ENCODE measurements at places on chromosomes 1 and 21.
A peak's percentile ranks its signal among the peaks of the same experiment; 100 is the strongest.

DNA sequence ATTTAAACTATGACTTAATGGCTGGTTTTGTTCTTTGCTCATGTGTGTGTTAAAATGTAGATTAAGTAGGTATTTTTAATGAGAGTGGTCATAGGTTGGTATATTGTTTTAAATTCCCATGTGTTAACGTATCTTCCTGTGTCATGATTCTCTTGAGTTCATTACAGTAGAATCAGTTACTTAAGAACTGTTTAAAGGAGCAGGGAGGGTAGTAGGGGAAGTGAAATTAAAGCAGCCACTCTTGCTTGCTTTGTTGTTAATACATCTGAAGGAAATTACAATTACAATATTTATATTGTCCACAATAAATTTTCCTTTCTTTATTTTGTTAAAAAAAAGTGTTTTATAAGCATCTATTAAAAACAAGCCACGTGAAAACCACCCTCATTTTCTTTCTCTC is 119.2 kb upstream of the KIAA1614 start:
- H3K4me3 ChIP-seq: no peak overlapping the region
- no peaks in the 10 kb centered on the region for H3K27me3 ChIP-seq
- H3K36me3 ChIP-seq: no peaks in the 10 kb centered on the region
- no peak for DNase-seq

DNA sequence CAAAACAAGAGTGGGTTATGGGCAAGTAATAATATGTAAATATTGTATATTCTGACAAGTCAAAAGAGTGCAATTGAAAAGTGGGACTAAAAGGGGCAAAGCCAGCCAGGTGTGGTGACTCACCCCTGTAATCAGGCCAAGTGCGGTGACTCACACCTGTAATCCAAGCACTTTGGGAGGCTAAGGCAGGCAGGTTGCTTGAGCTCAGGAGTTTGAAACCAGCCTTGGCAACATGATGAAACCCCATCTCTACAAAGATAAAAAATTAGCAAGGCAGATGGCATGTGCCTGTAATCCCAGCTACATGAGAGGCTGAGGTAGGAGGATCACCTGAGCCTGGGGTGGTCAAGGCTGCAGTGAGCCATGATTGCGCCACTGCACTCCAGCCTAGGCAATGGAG is 304.0 kb downstream of the HHIPL2 start:
- no peaks in the 10 kb centered on the region for H3K27me3 ChIP-seq
- no peaks in the 10 kb centered on the region for H3K4me1 ChIP-seq
- no peaks in the 10 kb centered on the region for H3K36me3 ChIP-seq
- H3K27ac ChIP-seq: no peak overlapping the region

DNA sequence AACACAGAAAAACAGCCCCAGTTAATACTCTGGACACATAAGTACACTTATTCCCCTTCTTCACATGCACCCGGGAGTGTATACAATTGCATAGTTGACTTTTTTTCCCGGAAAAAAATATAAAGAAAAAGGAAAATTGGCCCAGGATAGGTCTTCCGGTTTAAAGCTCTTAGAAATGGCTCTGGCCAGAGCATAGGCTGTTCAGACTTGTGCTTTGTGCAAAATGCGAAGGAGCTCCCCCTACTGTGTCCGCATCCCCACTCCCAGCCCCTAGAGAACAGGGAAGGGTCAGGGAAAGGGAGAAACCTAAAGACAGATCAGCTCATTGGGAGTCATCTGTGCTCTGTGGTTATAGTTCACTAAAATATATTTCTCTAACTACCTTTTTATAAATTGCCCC is 5.5 kb upstream of the MTMR11 start:
- H3K4me1 ChIP-seq: peaks cover 19% of the 10 kb centered on the region
- H3K27ac ChIP-seq: no peak overlapping the region
- DNase-seq: no peak
- H3K4me3 ChIP-seq: no peak overlapping the region

GRCh38 chr1:77283701-77284425 is 2.0 kb downstream of the AK5 start:
- no peaks in the 10 kb centered on the region for H3K36me3 ChIP-seq
- no peak overlapping the region for H3K4me3 ChIP-seq
- H3K27me3 ChIP-seq: peaks cover 8% of the 10 kb centered on the region
- no peak for DNase-seq
- H3K4me1 ChIP-seq: no peaks in the 10 kb centered on the region

DNA sequence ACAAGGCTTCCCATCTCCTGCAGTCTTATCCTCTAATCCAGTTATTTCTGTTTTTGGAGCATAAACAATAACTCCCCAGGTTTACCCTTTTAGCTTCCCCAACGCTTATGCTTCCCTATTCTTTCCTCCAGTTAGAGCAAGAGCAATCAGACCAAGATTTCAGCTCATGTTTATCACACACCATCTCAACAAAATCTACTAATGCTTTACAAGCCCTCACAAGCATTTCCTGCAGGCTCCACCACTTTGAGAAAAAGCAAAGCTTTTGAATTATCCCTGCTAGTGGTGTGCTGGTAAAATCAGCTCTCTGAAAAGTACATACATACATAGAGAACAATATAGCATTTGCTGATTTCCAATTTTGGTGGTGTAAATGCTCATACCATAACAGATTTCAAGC is 92.9 kb downstream of the EDEM3 start:
- H3K27ac ChIP-seq: no peak overlapping the region
- no peaks in the 10 kb centered on the region for H3K36me3 ChIP-seq
- H3K27me3 ChIP-seq: no peaks in the 10 kb centered on the region
- H3K4me3 ChIP-seq: no peak overlapping the region
- no peaks in the 10 kb centered on the region for H3K4me1 ChIP-seq

DNA sequence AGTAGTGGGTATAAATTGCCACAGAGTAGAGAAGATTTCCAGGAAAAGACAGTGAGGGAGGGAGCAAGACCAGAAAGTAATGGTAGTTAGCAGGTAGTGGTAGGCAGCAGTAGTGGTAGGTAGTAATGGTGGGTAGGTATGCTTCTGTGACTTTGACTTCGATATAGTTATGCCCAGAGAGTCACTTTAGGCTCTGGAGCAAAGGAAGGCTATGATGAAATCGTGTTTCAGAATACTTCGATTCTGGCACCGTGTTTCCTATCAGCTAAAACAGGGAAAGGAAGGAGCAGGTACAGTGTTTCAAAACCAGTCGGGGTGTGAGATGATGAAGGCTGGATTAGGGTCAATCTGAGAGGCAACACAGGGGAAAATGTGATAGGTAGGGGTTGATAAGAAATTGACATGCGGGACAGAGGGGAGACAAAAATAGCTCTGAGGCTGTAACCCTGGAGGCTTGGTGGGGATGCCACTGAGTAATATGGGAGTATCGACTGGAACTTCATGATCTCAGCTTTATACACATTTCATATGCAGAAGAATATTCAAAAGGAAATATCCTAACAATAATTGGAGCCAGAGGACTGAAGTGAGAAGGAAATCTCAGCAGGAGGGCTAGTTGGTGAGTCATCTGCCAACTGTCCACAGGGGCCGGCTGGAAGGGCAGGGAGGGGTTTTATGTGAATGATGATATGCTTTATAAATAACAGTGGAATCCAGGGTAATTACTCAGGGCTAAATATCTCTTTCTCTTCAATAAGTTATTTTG is 25.2 kb upstream of the TRIM45 start:
- no peak overlapping the region for H3K27ac ChIP-seq
- H3K36me3 ChIP-seq: no peaks in the 10 kb centered on the region
- no peak for DNase-seq
- no peak overlapping the region for H3K4me3 ChIP-seq
- no peaks in the 10 kb centered on the region for H3K4me1 ChIP-seq
- no peaks in the 10 kb centered on the region for H3K27me3 ChIP-seq

- H3K27ac ChIP-seq: no peak overlapping the region
- H3K27me3 ChIP-seq: no peaks in the 10 kb centered on the region
- H3K4me3 ChIP-seq: no peak overlapping the region
- DNase-seq: no peak
- peaks cover 59% of the 10 kb centered on the region for H3K4me1 ChIP-seq
- peaks cover 8% of the 10 kb centered on the region for H3K36me3 ChIP-seq
Measured at GRCh38 chr1:26282401-26282918, 2.6 kb downstream of the SH3BGRL3 start.

GRCh38 chr1:27428316-27429028 is 36.0 kb downstream of the GPR3 start:
- H3K4me3 ChIP-seq: peak overlapping the region; percentile 37
- H3K36me3 ChIP-seq: peaks cover 28% of the 10 kb centered on the region
- H3K27ac ChIP-seq: peak overlapping the region; percentile 63
- H3K27me3 ChIP-seq: no peaks in the 10 kb centered on the region
- peaks cover 53% of the 10 kb centered on the region for H3K4me1 ChIP-seq

DNA sequence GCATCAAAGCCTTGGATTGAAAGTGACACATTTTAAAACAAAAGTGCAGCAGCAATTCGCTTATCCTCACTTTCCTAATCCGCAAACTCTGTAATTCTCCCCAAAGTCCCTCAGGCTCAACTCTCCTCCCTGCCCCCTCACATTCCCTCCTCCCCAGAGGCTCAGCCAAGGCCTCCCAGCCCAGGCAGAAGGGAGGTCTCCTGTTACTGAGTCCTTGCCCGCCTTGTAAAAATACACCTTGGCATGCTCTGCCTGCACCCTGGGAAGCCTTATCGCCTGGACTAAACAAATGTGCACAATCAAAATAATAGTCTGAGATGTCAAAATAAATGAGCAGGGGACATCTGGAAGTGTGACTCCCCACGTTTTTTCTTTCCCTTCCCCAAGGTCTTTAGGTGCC is 109.7 kb downstream of the PLXNA2 start:
- DNase-seq: no peak
- H3K27ac ChIP-seq: no peak overlapping the region
- no peaks in the 10 kb centered on the region for H3K4me1 ChIP-seq
- H3K36me3 ChIP-seq: no peaks in the 10 kb centered on the region
- peaks cover 2% of the 10 kb centered on the region for H3K27me3 ChIP-seq
- no peak overlapping the region for H3K4me3 ChIP-seq

- no peaks in the 10 kb centered on the region for H3K27me3 ChIP-seq
- no peaks in the 10 kb centered on the region for H3K36me3 ChIP-seq
- H3K4me3 ChIP-seq: no peak overlapping the region
- no peaks in the 10 kb centered on the region for H3K4me1 ChIP-seq
Measured at GRCh38 chr1:44501047-44501890, 96.2 kb downstream of the RNF220 start.

GRCh38 chr1:10694633-10695627 is 101.5 kb downstream of the CASZ1 start:
- H3K4me1 ChIP-seq: peaks cover 15% of the 10 kb centered on the region
- H3K4me3 ChIP-seq: peak overlapping the region; percentile 44
- no peak overlapping the region for H3K27ac ChIP-seq
- DNase-seq: no peak
- no peaks in the 10 kb centered on the region for H3K36me3 ChIP-seq
- no peaks in the 10 kb centered on the region for H3K27me3 ChIP-seq

GRCh38 chr1:152961226-152961891 is 9.1 kb upstream of the SPRR4 start:
- no peak for DNase-seq
- H3K27me3 ChIP-seq: no peaks in the 10 kb centered on the region
- H3K4me3 ChIP-seq: no peak overlapping the region
- no peaks in the 10 kb centered on the region for H3K36me3 ChIP-seq

DNA sequence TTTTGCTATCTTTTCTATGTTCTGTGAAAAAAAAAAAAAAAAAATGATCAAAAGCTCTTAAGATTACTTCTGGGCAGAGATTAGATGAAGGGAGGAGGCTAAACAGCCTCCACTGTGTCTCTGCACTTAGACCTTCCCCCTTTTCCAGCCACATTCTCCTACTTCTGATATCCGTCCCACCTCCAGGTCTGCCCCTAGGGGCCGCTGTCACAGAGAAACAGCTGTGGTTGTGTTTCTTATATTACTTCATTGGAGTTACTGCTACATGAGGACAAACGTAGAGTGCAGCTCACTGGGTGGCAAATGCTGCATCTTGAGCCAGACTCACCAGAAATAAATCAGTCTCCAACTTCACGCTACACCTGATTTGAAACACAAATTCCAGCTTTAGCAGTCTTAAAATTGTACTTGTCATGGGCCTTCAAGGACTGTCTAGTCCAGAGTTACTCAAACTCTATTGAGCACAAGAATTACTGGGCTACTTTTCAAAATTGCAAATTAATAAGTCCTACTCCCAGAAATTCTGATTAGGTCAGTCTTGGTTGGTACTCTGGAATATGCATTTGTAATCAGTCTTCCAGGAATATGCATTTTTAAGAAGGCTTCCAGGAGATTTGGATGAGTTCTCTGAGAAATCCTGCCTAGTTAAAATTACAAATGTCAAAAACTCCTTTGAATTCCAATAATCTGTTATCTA is 125.2 kb upstream of the PTBP2 start:
- no peaks in the 10 kb centered on the region for H3K4me1 ChIP-seq
- H3K27ac ChIP-seq: no peak overlapping the region
- H3K36me3 ChIP-seq: no peaks in the 10 kb centered on the region
- no peak for DNase-seq

DNA sequence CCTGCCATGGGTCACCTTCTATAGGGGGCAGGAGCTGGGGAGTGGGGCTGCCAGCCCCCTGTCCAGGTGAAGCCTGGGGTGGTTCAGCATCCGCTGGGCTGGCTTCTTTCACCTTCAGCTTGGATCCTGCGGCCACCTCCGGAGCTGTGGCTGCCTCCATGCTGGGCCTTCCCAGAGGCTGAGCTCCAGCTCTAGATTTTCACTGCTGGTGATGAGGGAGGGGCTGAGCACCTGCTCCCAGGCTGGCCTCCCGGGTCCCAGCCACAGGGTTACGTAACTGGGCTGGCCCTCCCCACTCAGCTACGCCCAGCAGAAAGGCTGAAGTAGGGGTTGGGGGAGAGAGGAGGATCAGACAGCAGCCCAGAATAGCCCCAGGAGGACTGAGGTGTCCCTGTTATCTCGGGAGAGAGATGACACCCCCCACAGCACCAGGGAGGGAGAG is at the start of gene MYBPHL:
TSS of gene MYBPHL (minus strand) at position 180 of the 442 bp plus-strand sequence. CDS start at position 160, 20 bp downstream.
- H3K27me3 ChIP-seq: no peaks in the 10 kb centered on the region
- no peaks in the 10 kb centered on the region for H3K36me3 ChIP-seq
- no peak within 1 kb of the TSS for H3K4me3 ChIP-seq
- no peak for DNase-seq
- H3K4me1 ChIP-seq: no peaks in the 10 kb centered on the region

DNA sequence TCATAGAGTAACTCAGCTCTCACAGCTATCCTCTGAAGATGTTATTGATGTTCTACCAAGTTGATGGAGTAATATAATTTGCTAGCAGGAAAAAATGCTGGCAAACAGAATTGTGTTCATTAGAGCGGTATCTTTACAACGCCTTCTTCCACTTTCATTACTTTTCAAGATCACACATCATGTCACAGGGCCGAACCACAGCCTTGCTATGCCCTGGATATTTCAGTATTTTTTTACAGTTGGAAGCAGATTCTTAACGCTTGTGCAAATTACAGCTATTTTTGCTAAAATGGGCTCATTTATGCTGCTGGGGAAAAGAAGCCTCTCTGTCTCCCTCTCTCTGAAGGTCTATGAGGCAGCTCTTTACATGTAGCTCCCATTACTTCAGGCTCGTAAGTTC is 632.2 kb downstream of the KIF26B start:
- no peak overlapping the region for H3K4me3 ChIP-seq
- H3K27ac ChIP-seq: no peak overlapping the region
- no peaks in the 10 kb centered on the region for H3K27me3 ChIP-seq
- no peaks in the 10 kb centered on the region for H3K4me1 ChIP-seq

- H3K4me1 ChIP-seq: no peaks in the 10 kb centered on the region
- no peaks in the 10 kb centered on the region for H3K27me3 ChIP-seq
- no peak for DNase-seq
- H3K36me3 ChIP-seq: peaks cover 3% of the 10 kb centered on the region
- H3K27ac ChIP-seq: no peak overlapping the region
Measured at GRCh38 chr1:36248250-36248894, 24.1 kb downstream of the THRAP3 start.

GRCh38 chr21:35311985-35312384 is 262.9 kb upstream of the RUNX1 start:
- no peaks in the 10 kb centered on the region for H3K36me3 ChIP-seq
- no peak for DNase-seq
- no peak overlapping the region for H3K4me3 ChIP-seq
- no peak overlapping the region for H3K27ac ChIP-seq

- no peak for DNase-seq
- H3K36me3 ChIP-seq: no peaks in the 10 kb centered on the region
- H3K27me3 ChIP-seq: no peaks in the 10 kb centered on the region
Measured at GRCh38 chr1:170318736-170319135, 173.0 kb downstream of the NTMT2 start.
